ENCODE measurements at places on chromosomes 3 and 15.

- no peak for DNase-seq
These were observed 75.1 kb upstream of the OSTN start for GRCh38 chr3:191123946-191124345.

- no peak for DNase-seq
These were observed 307.9 kb upstream of the CBLB start for GRCh38 chr3:106176734-106177133.

DNA sequence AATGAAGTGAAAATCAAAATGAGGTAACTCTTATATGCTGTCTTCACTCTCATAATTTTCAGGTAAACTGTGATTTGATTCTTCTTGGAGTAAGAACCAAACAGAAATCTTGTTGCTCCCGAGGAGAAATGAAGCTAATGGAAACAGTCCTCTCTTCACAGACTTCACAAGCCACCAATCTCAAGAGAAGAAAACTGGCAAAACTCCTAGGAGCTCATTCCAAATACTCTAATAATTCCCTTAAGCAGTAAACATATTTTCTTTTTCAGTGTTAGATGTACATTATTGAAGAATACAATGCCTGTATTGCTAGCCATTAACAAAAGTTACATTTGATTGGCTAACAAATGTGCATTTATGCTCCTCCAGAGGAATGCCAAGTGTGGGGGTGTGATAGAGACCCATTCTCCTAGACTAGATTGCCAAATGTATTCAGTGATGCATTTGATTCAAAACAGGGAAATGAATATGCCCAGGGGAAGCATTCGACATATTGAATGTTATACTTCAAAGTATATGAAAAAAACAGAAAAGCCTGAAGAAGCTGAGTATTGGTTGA is 11.8 kb upstream of the RIOX2 start:
- no peak for DNase-seq

DNA sequence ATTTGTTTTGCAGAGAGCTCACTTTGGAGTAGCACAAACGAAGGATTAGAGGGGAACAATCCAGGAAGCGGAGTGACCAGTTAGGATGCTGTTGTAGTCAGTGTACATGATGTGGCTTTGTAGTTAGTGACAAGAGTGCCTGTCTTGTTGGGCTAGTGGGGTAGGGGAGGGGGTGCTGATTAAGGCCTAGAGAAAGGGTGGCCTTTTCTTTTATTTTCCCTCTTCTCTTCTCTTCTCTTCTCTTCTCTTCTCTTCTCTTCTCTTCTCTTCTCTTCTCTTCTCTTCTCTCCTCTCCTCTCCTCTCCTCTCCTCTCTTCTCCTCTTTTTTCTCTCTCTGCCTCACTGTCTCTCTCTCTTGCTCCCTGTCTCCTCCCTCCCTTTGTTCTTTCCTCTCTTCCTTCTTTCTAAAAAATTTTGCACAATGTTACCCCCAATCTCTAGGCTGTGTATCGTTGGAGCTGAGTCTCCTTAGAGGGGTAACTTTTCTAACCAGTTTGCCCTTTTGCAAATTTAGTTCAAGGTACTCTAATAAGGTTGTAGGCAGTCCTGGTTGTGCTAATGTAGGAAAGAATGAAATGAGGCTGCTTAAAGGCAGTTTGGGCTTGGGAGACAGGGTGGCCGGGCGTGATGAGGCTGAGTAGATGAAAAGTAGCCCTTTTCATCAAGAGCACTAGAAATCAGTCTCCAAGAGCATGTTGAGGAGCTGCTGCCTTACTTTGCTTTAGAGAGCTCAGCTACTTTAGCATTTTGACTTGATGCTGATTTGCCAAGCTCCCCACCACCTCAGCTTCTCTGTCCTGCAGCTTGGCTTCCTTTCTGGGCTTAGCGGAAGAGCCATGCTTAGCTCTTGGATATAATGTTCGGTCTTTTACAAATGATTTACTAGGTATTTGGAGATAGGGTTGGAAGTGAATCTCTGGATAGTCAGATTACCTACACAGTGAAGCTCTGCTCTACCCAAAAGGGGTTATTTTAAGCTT is 58.6 kb downstream of the SV2B start:
- DNase-seq, result no peak

DNA sequence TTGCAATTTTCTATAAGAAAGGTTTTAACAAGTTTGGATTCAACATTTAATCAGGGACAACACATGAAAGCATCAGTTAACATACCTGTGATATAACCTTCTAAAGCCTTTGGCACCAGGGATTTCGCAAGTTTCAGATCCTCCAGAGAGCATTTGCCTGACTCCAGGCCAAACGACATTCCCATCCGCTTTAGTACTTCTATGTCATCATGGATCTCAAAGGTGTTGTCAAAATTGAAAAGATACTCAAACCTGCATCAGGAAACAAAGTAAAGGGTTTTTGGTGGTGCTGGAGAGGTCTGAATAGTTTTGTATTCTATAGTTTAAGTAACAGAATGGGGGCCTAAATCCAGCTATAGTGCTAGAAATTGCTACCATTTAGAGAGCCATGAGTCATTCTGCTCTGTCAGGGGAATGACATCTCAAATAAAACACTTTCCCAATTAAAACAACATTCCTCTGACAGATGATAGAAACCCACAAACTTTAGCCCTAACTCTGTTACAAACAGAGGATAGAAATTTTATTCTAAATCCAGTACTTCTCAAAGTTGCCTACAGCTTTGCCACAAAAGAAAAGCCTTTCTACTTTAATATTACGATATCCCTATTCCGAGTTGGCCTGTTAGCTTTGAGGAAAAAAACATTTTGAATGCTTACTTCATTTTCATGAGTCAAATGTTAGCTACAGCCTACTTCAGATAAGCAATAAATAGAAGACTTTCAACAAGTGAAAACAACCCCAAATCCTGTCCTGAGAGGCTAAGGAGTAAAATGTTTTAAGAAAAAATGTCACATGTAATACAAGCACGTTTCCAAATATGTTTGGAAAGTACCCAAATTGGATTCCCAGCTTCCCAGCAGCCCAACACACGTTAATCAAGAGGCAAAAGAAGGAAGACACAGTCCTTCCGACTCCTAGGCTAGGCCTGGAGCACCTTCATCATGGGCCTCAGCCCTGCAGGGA is 83.4 kb downstream of the ATP1B3 start:
- no peak for DNase-seq

All from endothelial cell (in vitro differentiated cells).